ENCODE measurements at places on chromosomes 3 and 15. TPM values are rescaled to one million over a fixed set of nuclear protein-coding genes. Genes with fewer than 3 reads are reported as not detected.

Gene CAMK2N2
- total RNA-seq = not detected

Gene CYP11A1
- 4.6 TPM for total RNA-seq

Gene GOLGA8M
- 1.0 TPM for total RNA-seq

Gene LRRC58
- total RNA-seq = 46.8 TPM

Gene BFSP2
- total RNA-seq = not detected

Gene CFAP100
- total RNA-seq = not detected

Gene LRTM1
- total RNA-seq = not detected

Gene PLS1
- 0.26 TPM for total RNA-seq

Gene NR1I2
- 0.13 TPM for total RNA-seq

Gene XIRP1
- not detected for total RNA-seq

Gene HRG
- total RNA-seq = not detected

Gene AADACL2
- total RNA-seq = not detected

Gene ISL2
- total RNA-seq = not detected

Gene ZNF662
- 5.2 TPM for total RNA-seq

Gene LRRC3B
- not detected for total RNA-seq

Gene SLC28A1
- total RNA-seq = not detected

Gene ZBTB11
- total RNA-seq = 29.6 TPM

Gene CGNL1
- total RNA-seq = 4.7 TPM

Gene CCDC51
- 20.6 TPM for total RNA-seq

Gene ERICH6
- total RNA-seq = not detected

Gene CCR3
- total RNA-seq = 0.13 TPM

Gene DPPA2
- total RNA-seq = not detected

Gene MRAS
- total RNA-seq = 48.0 TPM

Gene GUCA1C
- not detected for total RNA-seq

Gene ST3GAL6
- 1.3 TPM for total RNA-seq

Gene NDN
- 71.0 TPM for total RNA-seq

Gene BUB1B
- total RNA-seq = 16.3 TPM

Gene CPLX3
- not detected for total RNA-seq

Gene SIDT1
- not detected for total RNA-seq

Gene ZSCAN29
- total RNA-seq = 21.0 TPM

Gene SPATA12
- total RNA-seq = not detected

Gene XCR1
- total RNA-seq = not detected

Gene LPP
- total RNA-seq = 95.1 TPM

Gene TM6SF1
- 0.11 TPM for total RNA-seq

Gene RASGRP1
- under 0.01 TPM for total RNA-seq

Gene CSPG5
- 0.11 TPM for total RNA-seq

Gene LRRC34
- total RNA-seq = 6.1 TPM

Gene ALPK3
- total RNA-seq = 2.8 TPM

Gene ECE2
- total RNA-seq = not detected

Gene GJD2
- not detected for total RNA-seq

Gene HACL1
- total RNA-seq = 31.2 TPM

Gene C15orf62
- total RNA-seq = 0.11 TPM

Gene ANKRD34C
- total RNA-seq = not detected

Gene PXYLP1
- 32.7 TPM for total RNA-seq

Gene MEX3B
- total RNA-seq = 3.1 TPM

Gene RBP2
- not detected for total RNA-seq

Gene CKMT1A
- not detected for total RNA-seq

Gene PBRM1
- 99.3 TPM for total RNA-seq

Gene CCDC39
- not detected for total RNA-seq

Gene TMEM207
- total RNA-seq = not detected

Gene PLCH1
- not detected for total RNA-seq

Gene SKOR1
- total RNA-seq = 0.11 TPM

Gene RPL22L1
- total RNA-seq = 306 TPM

Gene LRRIQ4
- under 0.01 TPM for total RNA-seq

All from articular chondrocyte of knee joint (primary cell).